WTC11 (cell line): ENCODE measurements at places on chromosomes 3 and 15.

DNA sequence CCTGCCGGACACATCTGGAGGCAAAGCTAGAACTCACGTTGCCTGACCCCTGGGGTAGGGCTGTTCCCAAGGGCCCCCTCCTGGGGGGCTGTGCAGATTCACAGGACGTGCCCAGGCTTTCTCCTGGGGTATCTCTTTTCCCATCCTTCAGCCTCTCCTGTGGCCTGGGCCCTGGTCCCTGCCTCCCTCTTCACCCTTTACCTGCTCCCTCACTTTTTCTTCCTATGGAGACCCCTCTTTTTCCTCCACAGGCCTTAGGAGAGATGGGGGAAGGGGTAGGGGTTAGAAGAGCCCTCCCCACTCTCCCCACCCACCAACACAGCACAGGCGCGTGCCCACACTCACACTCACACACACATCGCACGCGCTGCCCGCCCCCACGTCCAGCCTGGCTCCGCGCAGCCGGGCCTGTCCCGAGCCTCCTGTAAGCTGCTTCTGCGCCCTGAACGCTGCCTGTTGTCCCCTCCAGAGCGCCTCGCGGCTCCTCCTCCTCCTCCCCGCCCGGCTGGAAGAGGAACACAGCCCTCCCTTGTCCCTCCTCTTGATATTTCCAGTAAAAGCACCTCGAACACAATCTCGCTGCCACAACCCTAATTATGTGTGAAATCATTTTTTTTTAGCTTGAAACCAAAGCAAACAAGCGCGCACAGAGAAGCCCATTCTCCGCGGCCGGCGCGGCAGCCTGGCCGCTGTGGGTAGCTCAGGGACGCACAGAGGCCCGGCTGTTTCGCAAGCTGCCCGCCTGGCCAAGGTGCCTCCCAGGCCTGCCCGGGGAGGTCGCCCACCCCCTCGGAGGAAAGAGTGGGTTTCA, 33.9 kb upstream of the ACAN start:
- peak; percentile 58 for DNase-seq

DNA sequence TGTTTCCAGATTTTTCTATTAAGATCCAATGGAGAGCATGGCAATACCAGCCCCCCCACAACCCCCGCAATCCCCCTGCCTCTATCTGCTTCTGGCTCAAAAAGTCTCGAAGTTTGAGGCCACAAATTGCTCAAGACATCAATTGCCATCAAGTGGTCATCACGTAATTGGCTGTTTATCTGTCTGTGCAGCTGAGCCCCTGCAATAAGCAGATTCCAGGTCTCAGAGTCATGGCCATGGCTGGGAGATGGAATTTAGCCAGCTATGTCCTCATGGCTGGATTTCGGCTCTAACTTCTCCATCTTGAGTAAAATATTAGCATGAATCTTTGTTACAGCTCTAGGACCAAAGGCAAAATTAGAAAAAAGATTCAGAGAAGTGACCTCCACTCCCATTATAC, 22.7 kb downstream of the SSUH2 start:
- no peak for DNase-seq

DNA sequence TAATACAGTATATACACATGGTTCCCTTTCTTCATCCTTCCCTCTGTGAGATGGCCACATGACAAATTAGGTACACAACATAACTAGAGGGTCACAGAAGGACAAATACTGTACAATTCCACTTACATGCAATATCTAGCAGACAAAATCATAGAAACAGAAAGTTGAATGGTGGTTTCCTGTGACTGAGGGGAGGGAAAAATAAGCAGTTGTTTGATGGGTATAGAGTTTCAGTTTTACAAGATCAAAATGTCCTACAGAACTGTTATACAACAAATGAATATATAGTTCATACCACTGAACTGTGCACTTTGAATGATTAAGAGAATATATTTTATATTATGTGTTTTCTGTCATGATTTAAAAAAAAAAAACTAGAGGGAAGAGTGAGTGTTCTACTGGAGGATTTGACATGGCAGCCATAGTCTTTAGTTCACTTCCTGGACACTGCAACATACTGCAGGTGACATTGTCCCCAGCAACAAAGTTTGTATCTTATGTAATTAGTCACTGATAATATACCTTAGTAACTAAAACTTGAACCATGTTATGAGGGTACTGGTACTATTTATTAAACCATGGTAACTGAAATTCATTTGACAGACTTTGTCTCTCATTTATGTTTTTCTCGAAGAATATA, 37.2 kb downstream of the CCDC54 start:
- no peak for DNase-seq

GRCh38 chr3:97895216-97895615, 73.4 kb downstream of the CRYBG3 start:
- DNase-seq, result no peak

DNA sequence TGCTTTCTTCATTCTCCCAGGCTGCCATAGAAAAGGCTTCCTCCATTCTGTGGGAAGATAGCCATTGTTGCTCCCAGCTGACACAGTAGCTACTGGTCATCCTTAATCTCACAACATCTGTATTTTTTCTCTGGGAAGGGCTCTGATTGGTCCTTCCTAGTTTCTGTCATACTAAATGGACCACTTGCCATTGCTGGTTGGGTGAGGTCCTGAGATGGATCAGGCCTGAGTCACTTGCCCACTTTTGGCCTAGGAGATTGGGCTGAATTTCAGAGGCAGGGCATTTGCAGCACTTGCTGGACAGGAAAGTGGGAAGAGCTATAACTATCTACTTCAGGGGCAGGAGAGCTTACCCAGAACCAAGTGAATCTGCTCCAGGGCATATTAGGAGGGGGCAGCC, 106.5 kb upstream of the PROK2 start:
- DNase-seq, result no peak

- DNase-seq, result no peak
These were observed 325.0 kb upstream of the CFAP20DC start for GRCh38 chr3:59374818-59375211.

- DNase-seq, result no peak
These were observed 105.6 kb upstream of the MELTF start for GRCh38 chr3:197135212-197135611.

- DNase-seq, result no peak
These were observed at the start of gene ACOX2 for GRCh38 chr3:58536501-58537411. Gene ACOX2 (minus strand): TSS chr3:58537190. CDS start chr3:58535106, 2,084 bp downstream.

GRCh38 chr3:44019736-44020135, 221.9 kb upstream of the TOPAZ1 start:
- DNase-seq, result no peak

- no peak for DNase-seq
These were observed 323.4 kb downstream of the CHST2 start for GRCh38 chr3:143442814-143443447.

DNA sequence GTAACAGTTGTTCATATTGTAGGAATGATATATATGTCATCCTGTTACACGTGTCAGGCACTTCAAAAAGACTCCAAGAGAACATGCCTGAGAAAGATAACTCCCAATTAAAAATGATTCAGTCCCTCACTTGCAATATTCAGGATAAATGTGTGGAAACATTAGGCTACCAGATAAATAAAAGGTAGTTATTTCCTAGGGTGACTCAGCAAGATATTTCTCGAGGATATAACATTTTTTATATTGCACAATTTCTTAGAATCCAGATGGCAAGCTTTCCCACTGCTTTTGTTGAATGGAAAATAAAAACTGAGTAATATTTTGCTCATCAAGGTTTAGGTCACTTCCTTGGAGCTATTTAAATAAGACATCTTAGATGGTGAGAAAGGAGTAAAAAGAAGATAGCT, 181.4 kb downstream of the GAP43 start:
- DNase-seq, result no peak

- DNase-seq, result no peak
These were observed 24.0 kb upstream of the FRMD5 start for GRCh38 chr15:44219073-44219472.

DNA sequence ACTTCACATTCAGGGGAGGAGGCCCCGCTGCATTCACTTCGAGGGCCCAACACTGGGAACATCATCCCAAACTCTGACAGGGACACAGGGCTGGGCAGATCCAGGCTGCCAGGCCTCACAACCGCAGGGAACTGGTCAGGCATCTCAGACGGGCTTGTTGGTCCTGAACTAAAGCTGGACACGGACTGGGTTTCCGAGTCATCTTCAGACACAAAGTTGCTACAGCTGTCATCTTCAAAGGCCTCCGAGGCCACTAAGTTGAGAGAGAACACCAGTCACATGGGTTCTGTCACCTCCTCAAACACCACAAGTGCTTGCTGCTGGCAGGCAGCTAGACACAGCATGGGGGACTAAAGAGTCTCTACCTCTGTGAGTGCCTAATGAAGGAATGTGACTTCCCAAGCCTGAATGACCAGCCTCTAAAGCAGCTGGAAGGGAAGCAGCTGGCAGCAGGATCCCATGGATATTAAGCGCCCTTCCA, 50.9 kb downstream of the CAPN7 start:
- no peak for DNase-seq

DNA sequence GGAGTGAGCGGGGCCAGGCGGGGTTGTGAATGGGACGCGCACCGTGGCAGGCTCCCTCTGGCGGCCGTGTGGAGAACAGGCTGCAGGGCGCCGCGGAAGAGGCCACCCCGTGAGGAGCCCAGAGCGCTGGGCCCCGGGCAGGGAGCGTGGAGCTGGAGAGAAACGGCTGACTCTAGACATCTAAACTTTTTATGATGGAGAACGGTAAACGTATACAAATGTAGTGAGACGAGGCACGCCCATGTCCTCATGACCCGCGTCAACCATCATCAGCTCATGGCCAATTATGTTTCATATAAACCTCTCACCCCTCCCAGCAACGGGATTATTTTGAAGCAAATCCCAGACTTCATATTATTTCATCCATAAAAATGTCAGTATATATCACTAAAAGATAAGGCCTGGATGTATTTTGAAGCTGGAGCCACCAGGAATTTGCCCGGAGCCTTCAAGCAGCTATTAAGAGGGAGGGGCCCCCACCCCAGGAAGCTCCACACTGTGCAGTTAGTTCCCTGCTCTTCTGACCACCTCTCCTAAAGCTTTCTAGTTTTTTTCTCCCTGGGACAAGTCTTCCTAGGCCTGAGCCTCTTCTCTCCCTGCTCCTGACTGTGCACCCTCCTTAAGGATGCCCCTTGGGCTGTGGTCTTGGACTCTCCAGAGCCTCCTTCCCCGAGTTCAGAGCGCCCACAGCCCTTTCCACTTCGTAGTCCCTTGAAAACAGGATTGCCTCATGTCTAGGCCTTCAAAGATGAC, 149.5 kb downstream of the SMAD6 start:
- DNase-seq, result peak; percentile 86
